Activated CD8-positive, alpha-beta T cell treated with anti-CD3 and anti-CD28 coated beads for 36 hours (primary cell): ENCODE measurements at places on chromosomes 2 and 18. TPM values are rescaled to one million over a fixed set of nuclear protein-coding genes. Genes with fewer than 3 reads are reported as not detected.

The CDH19 gene
- not detected for total RNA-seq

The C2orf78 gene
- not detected for total RNA-seq

The LRP2 gene
- 1.8 TPM for total RNA-seq

The ACMSD gene
- not detected for total RNA-seq

The ELP2 gene
- 105 TPM for total RNA-seq

The LRRC30 gene
- total RNA-seq = not detected

The KDSR gene
- total RNA-seq = 53.4 TPM

The AQP12A gene
- not detected for total RNA-seq

The ATG4B gene
- total RNA-seq = 94.6 TPM

The PLGLB2 gene
- total RNA-seq = 0.32 TPM

The CFC1 gene
- total RNA-seq = not detected

The AQP4 gene
- total RNA-seq = not detected

The POTEE gene
- 0.61 TPM for total RNA-seq

The SOCS6 gene
- 0.60 TPM for total RNA-seq

The DCC gene
- total RNA-seq = not detected

The BMP10 gene
- total RNA-seq = not detected

The NLRC4 gene
- not detected for total RNA-seq

The ERICH2 gene
- total RNA-seq = not detected

The DOK6 gene
- not detected for total RNA-seq

The KANSL3 gene
- total RNA-seq = 37.8 TPM

The DCDC2C gene
- not detected for total RNA-seq

The HOXD8 gene
- total RNA-seq = not detected

The ACVR1C gene
- 2.2 TPM for total RNA-seq

The SEMA4F gene
- 3.1 TPM for total RNA-seq

The SULT1C4 gene
- not detected for total RNA-seq

The ARHGAP25 gene
- total RNA-seq = 61.5 TPM

The PIEZO2 gene
- total RNA-seq = not detected

The SGPP2 gene
- 2.8 TPM for total RNA-seq

The CHRND gene
- total RNA-seq = not detected

The CCT7 gene
- 628 TPM for total RNA-seq

The GRB14 gene
- not detected for total RNA-seq

The DPP10 gene
- not detected for total RNA-seq

The CPLX4 gene
- total RNA-seq = not detected

The OTOF gene
- total RNA-seq = 0.81 TPM

The SCYGR4 gene
- total RNA-seq = not detected

The AKAIN1 gene
- total RNA-seq = not detected

The ERFE gene
- 0.99 TPM for total RNA-seq

The VWA3B gene
- not detected for total RNA-seq

The SCLY gene
- 77.9 TPM for total RNA-seq

The IL36B gene
- total RNA-seq = not detected

The SKOR2 gene
- total RNA-seq = not detected
